SJSA1 (cell line): ENCODE measurements at places on chromosomes 2 and 18. TPM values are rescaled to one million over a fixed set of nuclear protein-coding genes. Genes with fewer than 3 reads are reported as not detected.

C1QL2 gene
- total RNA-seq, result not detected in 2 replicates

TDRD15 gene
- total RNA-seq, result not detected in 2 replicates

NUP35 gene
- total RNA-seq, result 41.9 and 47.8 TPM in 2 replicates

DSG4 gene
- not detected in 2 replicates for total RNA-seq

DYNC2LI1 gene
- 12.7 and 15.7 TPM in 2 replicates for total RNA-seq

IL1RL1 gene
- not detected in 2 replicates for total RNA-seq

QPCT gene
- 7.1 and 10.8 TPM in 2 replicates for total RNA-seq

CYP1B1 gene
- total RNA-seq, result 5.6 and 9.8 TPM in 2 replicates

KLHL41 gene
- 0.24 TPM in 1 of 2 replicates, not detected in the other for total RNA-seq

CXCR1 gene
- total RNA-seq, result not detected in 2 replicates

DSC3 gene
- total RNA-seq, result 13.9 and 20.0 TPM in 2 replicates

MIB1 gene
- 53.0 and 65.4 TPM in 2 replicates for total RNA-seq

SETBP1 gene
- 9.9 and 12.6 TPM in 2 replicates for total RNA-seq

NEU2 gene
- not detected in 2 replicates for total RNA-seq

GALNT14 gene
- total RNA-seq, result 0.21 TPM in 1 of 2 replicates, not detected in the other

FOXI3 gene
- total RNA-seq, result not detected in 2 replicates

ABCG5 gene
- total RNA-seq, result not detected in 2 replicates

PASK gene
- total RNA-seq, result 14.1 and 14.6 TPM in 2 replicates

TMEM163 gene
- total RNA-seq, result not detected in 2 replicates

GKN1 gene
- total RNA-seq, result not detected in 2 replicates

APOB gene
- total RNA-seq, result not detected in 2 replicates

ZNF804A gene
- 8.0 and 12.1 TPM in 2 replicates for total RNA-seq

MROH2A gene
- total RNA-seq, result not detected in 2 replicates

TLX2 gene
- total RNA-seq, result not detected in 2 replicates

ARHGAP25 gene
- total RNA-seq, result not detected in 2 replicates

AP1S3 gene
- 6.4 and 7.2 TPM in 2 replicates for total RNA-seq

AQP12B gene
- total RNA-seq, result not detected in 2 replicates
